Vagina (tissue), 2 donors: ENCODE measurements at places on chromosomes 7 and 10. TPM values are rescaled to one million over a fixed set of nuclear protein-coding genes. Genes with fewer than 3 reads are reported as not detected.
A peak's percentile ranks its signal among the peaks of the same experiment; 100 is the strongest.

AKR1C8 gene
- not detected for total RNA-seq

GRCh38 chr10:45544191-45544590 is 128.4 kb downstream of the ZFAND4 start:
- no peak for DNase-seq
- H3K4me3 ChIP-seq = no peak overlapping the region
- H3K36me3 ChIP-seq = no peaks in the 10 kb centered on the region

ARMC3 gene
- total RNA-seq = not detected

MKI67 gene
- 11.5 TPM for total RNA-seq

GRCh38 chr7:148914208-148914777 is 30.2 kb upstream of the EZH2 start:
- no peak for DNase-seq
- no peaks in the 10 kb centered on the region for H3K36me3 ChIP-seq
- H3K27me3 ChIP-seq = no peaks in the 10 kb centered on the region
- no peak overlapping the region for H3K27ac ChIP-seq

PLXDC2 gene
- 51.3 TPM for total RNA-seq

GRCh38 chr7:50352282-50352681 is 47.8 kb downstream of the IKZF1 start:
- no peak for DNase-seq
- no peaks in the 10 kb centered on the region for H3K4me1 ChIP-seq
- no peaks in the 10 kb centered on the region for H3K36me3 ChIP-seq
- H3K27ac ChIP-seq = no peak overlapping the region
- H3K27me3 ChIP-seq = no peaks in the 10 kb centered on the region

GRCh38 chr10:33421789-33422462 is 87.5 kb upstream of the NRP1 start:
- peak overlapping the region; percentile 4 for H3K27ac ChIP-seq
- H3K36me3 ChIP-seq = no peaks in the 10 kb centered on the region
- H3K27me3 ChIP-seq = no peaks in the 10 kb centered on the region
- no peak overlapping the region for H3K4me3 ChIP-seq
